Bronchial epithelial cell (primary cell): ENCODE measurements at places on chromosomes 11 and 22. TPM values are rescaled to one million over a fixed set of nuclear protein-coding genes. Genes with fewer than 3 reads are reported as not detected.

DNA sequence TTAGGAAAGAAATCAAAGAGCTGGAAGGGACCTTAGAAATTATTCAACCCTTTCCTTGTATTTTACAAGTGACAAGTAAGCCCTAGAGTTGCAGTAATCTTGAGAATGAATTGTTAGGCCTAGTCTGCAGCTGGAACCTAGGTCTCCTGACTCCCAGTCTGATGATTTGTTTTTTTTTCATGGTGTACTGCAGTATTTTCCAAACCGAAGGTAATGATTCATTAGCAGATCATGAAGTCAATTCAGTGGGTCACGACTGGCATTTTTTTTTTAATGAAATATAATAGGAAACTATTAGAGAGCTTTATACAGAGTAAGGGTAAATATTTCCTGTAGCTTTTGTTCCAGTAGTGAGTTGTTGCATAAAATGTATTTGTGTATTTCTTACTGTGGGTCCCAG, 42.8 kb downstream of the EXT2 start:
- no peak for DNase-seq

- DNase-seq: no peak
Measured at GRCh38 chr11:17389957-17390649, 1.6 kb upstream of the KCNJ11 start.

Gene SLCO2B1
- not detected in 2 replicates for total RNA-seq

- DNase-seq: peak; percentile 69
Measured at GRCh38 chr11:5204787-5205186, 4.3 kb upstream of the OR51V1 start.

DNA sequence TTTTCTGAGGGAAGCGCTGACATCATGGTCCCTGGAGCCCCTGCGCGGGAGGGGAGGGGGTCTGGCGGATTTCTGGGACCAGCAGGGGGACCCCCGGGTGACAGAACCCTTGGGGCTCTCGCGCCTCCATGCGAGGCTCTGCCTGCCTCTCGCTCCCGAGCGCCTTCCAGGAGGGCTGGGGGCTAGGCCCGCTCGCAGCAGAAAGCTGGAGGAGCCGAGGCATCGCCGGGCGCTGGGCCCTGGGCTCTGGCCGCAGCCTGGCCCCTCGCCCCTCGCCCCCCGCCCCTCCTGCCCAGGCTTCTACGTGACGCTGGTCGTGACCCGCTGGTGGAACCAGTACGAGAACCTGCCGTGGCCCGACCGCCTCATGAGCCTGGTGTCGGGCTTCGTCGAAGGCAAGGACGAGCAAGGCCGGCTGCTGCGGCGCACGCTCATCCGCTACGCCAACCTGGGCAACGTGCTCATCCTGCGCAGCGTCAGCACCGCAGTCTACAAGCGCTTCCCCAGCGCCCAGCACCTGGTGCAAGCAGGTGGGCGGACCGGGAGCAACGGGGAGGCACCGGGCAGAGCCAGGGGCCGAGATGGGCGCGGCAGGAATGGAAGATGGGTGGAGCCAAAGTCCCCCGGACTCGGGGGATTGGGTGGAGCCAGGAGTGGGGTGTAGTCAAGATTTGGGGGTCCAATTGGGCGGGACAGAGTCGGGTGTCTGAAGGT, 5.4 kb downstream of the BEST1 start:
- DNase-seq: no peak
